ENCODE measurements at places on chromosomes 3 and 15. TPM values are rescaled to one million over a fixed set of nuclear protein-coding genes. Genes with fewer than 3 reads are reported as not detected.

IMPG2 gene
- total RNA-seq, result 0.26 TPM

SLC24A5 gene
- not detected for total RNA-seq

DNA sequence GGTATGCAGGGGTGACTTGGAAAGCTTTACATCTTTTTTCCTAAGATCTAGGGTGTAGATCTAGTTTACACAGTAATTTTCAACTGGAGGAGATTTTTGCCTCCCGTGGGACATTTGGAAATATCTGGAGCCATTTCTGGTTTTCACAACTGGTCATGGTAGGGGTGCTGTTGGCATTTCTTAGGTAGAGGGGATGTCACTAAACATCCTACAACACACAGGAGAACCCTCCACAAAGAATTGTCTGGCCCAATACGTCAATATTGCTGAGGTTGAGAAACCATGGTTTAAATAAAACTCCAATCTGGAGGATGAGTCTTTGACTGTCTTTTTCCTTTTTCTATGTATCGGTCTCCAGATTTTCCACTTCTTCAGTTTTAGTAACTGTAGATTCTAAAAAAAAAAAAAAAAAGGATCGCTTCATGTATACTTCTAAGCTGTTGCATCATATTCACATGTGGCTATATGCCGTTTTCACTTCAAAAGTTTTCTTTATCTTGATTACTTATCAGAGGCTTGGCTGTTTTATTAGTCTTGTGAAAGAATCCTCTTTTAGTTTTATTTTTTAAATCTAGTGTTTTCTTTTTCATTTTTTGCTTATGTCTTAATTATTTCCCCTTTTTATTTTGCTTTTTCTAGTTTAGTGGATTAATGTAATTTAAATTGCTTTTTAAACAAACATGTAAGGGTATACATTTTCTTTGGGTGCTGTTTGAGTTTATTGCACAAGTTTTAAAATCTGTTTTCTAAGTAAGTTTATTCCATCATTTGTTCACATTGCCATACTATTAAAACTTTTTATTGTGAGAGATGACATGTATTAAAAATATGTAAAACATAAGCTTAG, 21.2 kb downstream of the UBE2Q2 start:
- no peak for DNase-seq

GRCh38 chr3:127822041-127822681, at the start of gene MGLL:
MGLL (minus strand) TSS chr3:127822515; CDS start chr3:127822318, 197 bp downstream.
- DNase-seq, result no peak

DNA sequence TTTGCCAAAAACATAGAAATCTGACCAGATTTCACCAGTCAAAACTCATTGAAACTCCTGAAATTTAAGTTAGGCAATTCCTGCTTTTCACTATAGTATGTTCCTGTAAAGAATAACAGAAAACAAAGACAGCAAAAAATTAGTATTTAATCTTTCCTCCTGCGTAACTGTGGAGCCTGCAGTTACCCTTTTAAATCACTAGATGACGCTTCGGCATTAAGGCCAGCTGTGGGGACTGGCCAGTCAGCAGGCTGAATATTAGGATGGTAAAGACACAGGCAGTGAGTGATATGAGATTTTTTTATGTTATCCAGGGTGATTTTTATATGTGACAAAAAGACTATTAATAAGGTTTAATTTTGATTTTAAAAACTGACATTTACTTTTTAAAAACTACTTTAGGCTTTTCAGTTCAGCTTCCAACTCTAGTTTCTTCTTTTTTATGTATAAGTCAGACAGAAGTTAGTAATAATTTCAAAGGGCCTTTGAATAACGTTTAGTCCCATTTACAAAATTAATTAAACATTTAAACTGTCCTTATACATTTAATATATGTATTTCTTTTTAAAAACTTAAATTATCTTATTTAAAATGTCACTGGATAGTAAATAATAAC, 165.1 kb downstream of the PPM1L start:
- peak; percentile 56 for DNase-seq

GRCh38 chr3:46573701-46574100, 7.6 kb upstream of the LRRC2 start:
- no peak for DNase-seq

- no peak for DNase-seq
These were observed 15.7 kb upstream of the CNTN4 start for GRCh38 chr3:2082871-2083480.

- DNase-seq, result no peak
These were observed 8.2 kb upstream of the PRKAR2A start for GRCh38 chr3:48855681-48856447.

- DNase-seq, result no peak
These were observed 12.6 kb upstream of the STARD5 start for GRCh38 chr15:81336568-81336967.

GRCh38 chr3:124698030-124698770, 32.1 kb upstream of the UMPS start:
- no peak for DNase-seq

GRCh38 chr3:5304188-5304587, 116.7 kb downstream of the EDEM1 start:
- no peak for DNase-seq

GRCh38 chr3:139378587-139379241, 10.7 kb downstream of the COPB2 start:
- DNase-seq, result no peak

- no peak for DNase-seq
These were observed 182.8 kb downstream of the KCNAB1 start for GRCh38 chr3:156303001-156303707.

GRCh38 chr3:78268087-78268486, 1228.2 kb downstream of the ROBO2 start:
- no peak for DNase-seq

GRCh38 chr3:47452453-47453215, 23.1 kb downstream of the SCAP start:
- DNase-seq, result no peak

DNA sequence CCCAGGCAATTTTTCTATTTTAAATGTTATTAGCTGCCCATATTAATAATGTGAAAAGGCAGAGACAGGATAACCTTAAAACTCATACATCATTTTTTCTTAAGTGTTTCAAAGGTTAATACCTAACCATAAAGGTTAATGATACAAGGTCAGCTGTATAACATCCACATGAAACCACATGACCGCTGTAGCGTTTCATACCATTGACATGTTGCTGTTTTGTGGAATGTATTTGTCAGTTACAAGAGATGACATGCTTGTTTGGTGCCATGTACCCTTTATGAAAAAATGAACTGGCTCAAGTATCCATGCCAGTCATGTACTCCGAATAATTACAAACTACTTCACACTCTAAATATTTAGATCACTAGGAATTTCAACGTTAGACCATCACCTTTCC, 207.4 kb downstream of the FMN1 start:
- no peak for DNase-seq

Measured in dermis microvascular lymphatic vessel endothelial cell (primary cell).